ENCODE measurements at places on chromosomes 6 and 20. TPM values are rescaled to one million over a fixed set of nuclear protein-coding genes. Genes with fewer than 3 reads are reported as not detected.

Gene EPPIN
- total RNA-seq = not detected

Gene HMGN3
- total RNA-seq = 134 TPM

Gene SPATA25
- total RNA-seq = 0.41 TPM

Gene ZSCAN12
- total RNA-seq = 18.0 TPM

Gene SLC26A8
- 0.33 TPM for total RNA-seq

Gene TULP1
- not detected for total RNA-seq

Gene NR2E1
- not detected for total RNA-seq

Gene FRS3
- 7.1 TPM for total RNA-seq

Gene FOXS1
- total RNA-seq = not detected

Gene BAG2
- total RNA-seq = 3.3 TPM

Gene PTGIS
- 7.1 TPM for total RNA-seq

Gene FAM83B
- not detected for total RNA-seq

Gene MYCT1
- total RNA-seq = not detected

Gene MICA
- 21.1 TPM for total RNA-seq

Gene TRIM15
- not detected for total RNA-seq

Gene XKR7
- 4.5 TPM for total RNA-seq

Gene MBOAT1
- 12.0 TPM for total RNA-seq

Gene WFDC2
- 7.4 TPM for total RNA-seq

Gene CDYL
- 60.6 TPM for total RNA-seq

Gene RPS6KA2
- 32.6 TPM for total RNA-seq

Gene C20orf202
- total RNA-seq = 0.18 TPM
